ENCODE measurements at places on chromosomes 3 and 15.

GRCh38 chr3:136334209-136334608 lies 84.1 kb downstream of the PCCB start:
- no peak for DNase-seq

GRCh38 chr15:48557335-48557734 lies 88.2 kb downstream of the FBN1 start:
- no peak for DNase-seq

DNA sequence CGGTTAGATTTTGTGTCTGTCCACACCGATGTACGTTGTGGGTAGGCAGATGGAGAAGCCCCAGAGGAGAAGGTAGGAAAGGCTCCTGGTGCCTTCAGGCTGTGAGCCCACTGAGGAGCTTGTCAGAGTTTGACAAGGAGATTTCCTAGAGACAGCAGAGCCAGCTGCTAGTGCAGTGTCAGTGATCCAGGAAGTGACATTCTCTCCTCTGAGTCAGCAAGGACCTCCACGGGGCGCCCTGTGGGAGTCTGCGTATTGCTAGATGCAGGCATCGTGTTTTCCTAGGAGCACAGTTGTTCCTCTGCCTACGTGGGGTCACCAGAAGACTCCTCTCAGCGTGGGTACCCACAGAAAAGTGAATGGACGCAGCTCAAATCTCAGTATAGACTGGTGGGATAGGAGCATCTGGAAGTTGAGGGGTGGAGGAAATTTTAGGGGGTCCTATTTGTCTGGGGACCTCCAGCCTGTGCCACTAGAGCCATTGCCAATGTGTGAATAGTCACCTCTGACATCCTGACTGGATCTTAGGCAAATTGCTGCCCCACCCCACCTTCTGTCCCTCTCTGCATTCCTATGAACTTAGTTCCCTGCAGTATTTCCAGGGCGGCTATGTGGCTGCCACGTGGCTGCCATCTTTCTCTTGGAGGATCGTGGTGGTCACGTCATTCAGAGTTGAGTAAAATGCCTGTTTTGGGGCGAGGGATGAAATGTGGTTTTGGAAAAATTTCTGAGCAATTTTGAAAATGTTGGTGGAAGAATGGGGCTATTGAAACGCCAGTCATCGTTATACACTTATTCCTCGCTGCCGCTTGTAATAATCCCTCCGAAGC lies 84.8 kb upstream of the KLHL25 start:
- DNase-seq: no peak

GRCh38 chr3:42500091-42500490 lies 2.4 kb upstream of the VIPR1 start:
- DNase-seq: no peak

DNA sequence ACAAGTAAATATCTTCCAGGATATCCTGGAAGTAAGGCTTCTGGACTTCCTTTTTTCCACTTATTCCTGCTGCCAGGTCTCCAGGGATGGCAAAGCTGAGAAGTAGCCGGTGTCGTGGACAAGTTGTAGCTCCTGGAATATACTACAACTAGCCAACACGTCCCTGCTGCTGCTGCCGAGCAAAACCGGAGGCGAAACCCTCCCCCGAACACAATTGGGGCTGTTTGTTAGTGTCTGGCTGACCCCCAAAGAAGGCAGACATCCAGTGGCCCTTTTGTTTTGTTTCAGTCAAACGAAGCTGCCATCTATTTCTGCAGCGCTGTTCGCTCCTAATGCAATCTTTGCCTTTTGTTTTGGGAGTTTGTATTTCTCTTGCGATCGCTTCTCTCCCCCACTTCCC lies 45.3 kb upstream of the EIF5A2 start:
- DNase-seq: no peak
